ENCODE measurements at places on chromosomes 5 and 9.

DNA sequence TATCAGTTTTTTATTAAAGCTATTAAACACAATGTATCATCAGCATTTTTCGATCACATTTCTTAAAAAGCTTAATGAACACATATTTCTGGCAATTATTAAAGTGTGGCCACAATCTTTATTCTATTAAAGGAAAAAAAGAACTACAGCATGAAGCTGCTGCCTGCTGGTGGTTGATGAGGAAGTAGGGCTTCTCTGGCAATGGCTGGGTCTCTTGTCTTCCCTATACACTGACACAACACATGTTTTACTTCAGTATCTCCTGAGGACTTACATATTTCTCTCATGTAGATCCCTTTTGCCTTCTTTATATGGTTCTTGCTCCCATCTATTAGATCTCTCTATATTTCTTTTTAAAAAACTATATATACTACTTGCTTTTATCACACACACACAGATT lies 590.7 kb downstream of the RAB3C start:
- no peak for DNase-seq

DNA sequence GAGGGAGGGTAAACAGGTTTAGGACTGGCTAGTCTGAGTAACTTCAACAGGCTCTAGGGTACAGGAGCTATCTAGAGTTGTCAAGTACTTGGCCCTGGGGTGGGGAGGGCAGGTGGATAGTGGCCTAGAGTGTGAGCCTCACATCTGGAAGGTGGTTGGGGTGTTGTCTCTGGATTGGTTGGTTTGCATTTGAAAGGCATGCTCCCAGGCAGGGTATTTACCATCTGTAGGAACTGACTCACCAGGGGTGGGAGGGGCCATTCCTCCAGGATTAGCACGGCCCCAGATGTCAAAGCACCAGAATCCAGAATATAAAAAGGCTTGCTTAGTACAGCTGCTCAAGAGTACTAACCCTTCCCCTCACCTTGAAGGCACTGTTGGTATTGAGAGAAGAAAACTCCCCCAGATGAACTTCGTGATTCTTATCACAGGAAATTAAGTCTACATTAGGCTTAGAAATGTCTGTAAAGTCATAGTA lies 193.3 kb downstream of the NTRK2 start:
- DNase-seq = no peak

DNA sequence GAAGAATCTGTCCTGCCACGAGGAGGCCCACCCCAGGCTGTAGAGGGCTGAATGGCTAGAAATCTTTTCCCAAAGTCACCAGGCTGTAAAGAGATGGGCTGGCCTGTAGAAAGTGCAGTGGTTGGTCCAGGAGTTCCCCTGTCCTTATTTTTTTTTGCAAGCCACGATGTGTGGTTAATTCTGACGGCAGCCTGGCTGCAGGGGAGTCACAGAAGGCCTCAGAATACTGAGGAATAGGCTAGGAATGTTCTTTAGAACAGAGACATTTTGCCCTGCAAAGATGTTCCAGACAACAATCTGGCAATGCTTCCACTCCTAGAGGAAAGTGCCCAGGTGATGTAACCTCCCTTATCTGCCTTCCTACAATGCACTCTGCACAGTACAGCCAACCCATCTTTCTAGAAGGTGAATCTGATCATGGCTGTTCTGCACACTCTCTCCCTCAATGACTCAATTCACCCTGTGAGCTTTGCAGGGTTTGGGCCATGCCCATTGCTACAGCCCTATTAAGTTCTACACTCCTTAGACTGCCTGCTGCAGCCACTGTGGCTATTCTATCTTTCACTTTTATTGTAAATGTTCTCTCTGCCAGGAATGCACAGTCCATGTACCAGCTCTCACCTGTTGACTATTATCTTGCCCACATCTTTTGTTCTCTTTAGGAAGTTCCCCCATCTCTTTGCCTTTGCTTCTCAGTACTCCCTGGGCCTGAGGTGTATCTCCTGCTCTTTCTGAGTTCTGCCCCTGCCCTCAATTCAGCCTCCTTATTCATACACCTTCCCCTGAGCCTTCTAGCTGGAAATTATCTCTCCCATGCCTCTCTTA lies 377.8 kb upstream of the CLINT1 start:
- no peak for DNase-seq

DNA sequence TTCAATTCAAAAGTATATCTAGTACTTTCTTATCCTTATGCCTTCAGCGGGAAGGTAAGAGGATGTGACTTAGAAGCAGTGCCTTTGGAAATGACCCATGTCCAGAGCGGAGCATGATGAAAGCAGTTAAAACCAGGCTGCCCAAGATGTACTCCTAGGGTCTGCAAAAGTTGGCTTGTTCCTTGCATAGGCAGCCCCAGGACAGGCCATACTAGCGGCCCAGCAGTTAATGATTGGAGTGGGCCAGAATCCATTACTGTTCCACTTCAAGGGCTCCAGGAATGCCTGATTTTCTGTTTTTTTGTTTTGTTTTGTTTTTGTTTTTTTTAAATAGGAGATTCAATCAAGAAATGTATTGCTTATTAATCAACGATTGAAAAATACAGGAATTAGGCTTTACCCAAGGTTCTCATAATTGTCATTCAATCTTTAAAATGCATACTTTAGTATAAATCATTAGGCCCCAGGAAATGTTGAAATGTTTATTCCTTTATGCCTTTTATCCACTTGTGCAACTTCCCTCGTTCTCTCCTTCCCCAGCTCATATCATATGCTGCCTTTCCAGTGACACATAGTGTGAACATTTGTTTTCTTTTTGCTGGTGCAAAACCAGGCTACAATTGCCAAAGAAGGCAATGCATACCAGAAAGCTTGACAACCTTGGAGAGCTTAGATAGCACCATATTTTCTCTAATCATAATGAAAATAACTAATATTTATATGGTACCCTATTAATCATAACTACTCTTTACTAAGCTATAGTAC lies 190.8 kb downstream of the ARHGEF28 start:
- DNase-seq = no peak

DNA sequence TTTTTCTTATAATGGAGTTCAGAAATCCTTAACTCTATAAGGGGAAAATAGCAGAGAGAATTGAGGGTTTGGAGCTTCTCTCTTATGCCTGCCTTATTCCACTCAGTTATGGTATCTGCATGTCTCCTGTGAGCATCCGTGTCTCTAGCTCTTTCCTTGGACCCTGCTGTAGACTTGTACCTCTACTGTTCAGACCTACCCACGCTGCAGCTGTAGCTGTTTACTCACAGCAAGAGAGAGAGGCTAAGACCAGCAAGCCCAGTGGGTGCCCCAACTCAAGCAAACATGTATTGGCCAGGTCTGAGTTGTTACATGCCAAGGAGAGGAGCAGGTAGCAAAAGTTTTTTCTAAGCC lies 7.1 kb upstream of the PCSK1 start:
- no peak for DNase-seq

GRCh38 chr5:96227957-96228356 lies 205.1 kb downstream of the PCSK1 start:
- DNase-seq = no peak

DNA sequence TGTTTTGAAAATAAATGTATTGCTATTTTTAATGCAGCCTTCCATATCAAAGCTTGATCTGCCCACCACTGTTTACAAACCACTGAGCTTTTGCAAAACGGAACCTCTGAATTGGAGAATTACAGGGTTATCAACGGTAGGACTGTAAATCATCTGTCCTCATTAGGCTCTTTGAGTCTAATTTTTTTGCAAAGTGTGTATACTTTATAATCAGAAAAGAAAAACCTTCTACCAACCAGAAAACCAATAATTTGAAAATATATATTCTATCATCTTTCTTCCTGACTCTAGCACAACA lies 6.8 kb upstream of the SLC2A8 start:
- no peak for DNase-seq

GRCh38 chr9:35518981-35519679 lies 29.2 kb downstream of the RUSC2 start:
- DNase-seq = no peak

GRCh38 chr9:72954431-72955125 lies 1.7 kb upstream of the ALDH1A1 start:
- no peak for DNase-seq

GRCh38 chr5:41542183-41542582 lies 31.8 kb upstream of the PLCXD3 start:
- no peak for DNase-seq

- DNase-seq = no peak
Observed at GRCh38 chr5:131633830-131634229, 1.2 kb downstream of the RAPGEF6 start.

- no peak for DNase-seq
Observed at GRCh38 chr5:122500245-122501088, 188.4 kb downstream of the SNCAIP start.

- no peak for DNase-seq
Observed at GRCh38 chr5:173989432-173990082, 587 bp downstream of the C5orf47 start.

DNA sequence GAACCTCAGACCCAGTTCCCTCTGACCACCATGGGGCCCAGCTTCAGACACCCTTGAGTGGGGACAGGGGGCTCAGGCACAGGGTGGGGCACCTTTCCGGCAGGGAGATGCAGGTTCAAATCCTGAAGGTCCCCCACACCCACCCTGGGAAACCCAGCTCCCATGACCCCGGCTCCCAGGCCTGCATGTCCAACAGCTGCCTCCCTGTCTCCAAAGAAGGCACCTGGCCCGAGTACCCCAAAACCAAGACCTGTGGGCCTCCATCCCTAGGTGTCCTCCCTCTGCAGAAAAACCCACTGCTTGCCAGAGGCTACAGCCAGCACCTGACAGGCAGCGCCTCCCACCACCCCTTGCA lies 38.5 kb downstream of the VAV2 start:
- no peak for DNase-seq

DNA sequence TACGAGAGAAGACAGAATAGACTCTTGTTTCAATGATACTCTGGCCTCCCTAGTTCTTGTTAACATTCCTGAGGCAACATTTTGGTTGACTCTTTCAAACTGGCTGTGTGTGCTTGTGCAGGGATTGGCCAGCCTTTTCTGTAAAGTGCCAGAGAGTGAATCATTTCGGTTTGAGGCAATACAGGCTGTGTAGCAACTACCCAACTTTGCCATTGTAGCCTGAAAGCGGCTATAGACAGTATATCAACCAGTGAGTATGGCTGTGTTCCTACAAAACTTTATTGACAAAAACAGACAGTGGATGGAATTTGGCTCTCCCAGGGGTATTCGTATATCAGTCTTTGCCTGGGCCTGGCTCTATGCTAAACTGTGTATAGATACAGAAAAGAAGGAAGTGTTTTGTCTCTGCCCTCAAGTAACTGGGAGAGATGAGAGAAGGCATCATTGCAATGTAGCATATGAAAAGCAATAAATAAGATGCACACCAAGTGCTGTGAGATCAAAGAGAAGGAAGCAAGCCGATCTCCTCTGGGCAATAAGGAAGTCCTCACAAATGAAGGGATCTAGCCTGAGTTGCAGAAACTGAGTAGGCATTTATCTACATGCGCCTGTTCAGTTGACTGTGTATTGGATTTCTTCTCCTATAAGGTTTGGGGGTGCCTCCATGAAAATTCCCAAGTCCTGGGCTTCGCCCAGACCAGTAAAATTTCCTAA lies 568.0 kb upstream of the KLF4 start:
- no peak for DNase-seq

DNA sequence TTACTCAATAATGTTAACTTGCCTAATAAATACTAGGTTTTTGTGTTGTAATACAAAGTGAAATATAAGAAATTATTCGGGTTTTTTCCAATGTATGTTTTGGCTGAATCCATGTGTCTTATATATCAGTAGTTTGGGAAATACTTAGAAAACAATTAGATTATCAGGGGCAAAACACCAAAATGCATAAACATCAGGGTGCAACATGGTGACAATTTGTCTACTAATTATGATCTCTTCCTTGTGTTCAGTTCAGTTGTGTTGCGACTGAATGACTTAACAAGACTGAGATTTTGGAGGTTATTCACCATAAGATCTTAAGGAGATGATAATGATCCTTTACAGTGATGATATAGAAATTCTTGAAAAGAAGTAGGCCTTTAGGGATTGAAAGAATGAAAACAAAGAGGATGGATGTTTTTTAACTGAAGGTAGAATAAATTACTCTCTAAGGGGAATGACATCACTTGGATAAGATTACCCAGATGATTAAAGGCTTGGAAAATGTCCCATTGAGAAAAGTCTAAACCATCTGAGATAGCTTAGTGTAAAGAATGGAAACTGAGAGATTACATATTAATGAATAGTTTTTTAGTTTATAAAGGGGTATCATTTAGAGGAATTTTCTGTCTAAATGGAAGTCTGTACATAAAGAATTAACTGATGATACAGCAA lies 415.8 kb downstream of the SPATA31D1 start:
- DNase-seq = no peak

DNA sequence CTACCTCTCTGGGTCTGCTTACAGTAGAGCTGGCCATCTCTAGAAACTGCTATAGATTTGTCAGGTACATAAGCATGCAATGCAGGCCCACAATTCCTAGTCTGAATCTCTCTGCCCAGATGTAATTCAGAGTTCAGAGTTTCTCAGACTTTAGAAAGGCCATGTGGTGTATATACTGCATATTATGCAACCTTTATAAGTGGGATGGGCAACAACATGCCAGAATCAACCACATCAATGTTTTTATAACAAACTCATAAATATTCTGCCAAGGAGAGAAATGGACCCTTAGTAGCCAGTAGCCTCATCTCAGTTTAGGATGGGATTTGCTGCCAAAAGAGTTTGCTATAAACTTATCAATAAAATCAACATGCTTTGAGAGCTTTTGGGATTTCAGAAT lies 78.8 kb downstream of the SLC1A1 start:
- DNase-seq = no peak

GRCh38 chr5:146467760-146468159 lies 20.6 kb downstream of the TCERG1 start:
- DNase-seq = no peak

- no peak for DNase-seq
Observed at GRCh38 chr5:95684361-95684760, 1.6 kb upstream of the SPATA9 start.

DNA sequence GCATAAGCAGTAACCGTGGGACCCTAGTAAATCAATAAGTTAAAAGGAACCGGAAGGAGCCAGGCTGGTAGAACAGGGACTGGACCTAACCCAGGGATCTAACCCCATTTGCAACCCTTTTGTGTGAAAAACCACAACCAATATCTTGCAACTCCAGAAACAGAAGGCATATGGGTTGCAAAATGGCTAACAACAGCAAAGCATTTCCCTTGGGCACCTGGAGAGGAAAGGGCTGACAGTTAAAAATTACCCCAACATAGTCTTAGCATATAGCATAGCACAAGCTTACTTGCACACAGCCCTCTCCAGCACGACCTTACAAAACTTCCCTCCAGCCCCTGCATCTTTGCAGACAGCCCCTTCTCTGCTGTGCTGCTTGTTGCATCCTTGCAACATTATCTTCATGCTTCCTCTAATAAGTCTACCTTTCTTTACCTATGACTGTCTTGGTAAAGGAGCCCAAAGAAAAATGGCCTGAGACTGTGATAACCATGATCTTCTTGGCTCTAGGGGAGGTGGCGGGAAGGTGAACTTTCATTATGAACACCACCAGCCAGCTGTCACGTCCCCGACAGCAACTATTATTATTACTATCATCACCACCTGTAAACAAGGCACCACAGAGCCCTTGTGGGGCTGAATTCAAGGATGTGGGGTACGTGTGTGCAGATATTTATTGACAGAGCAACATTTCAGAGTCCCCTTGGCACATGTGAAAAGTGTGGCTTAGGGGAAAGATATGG lies 49.8 kb downstream of the PRRC1 start:
- DNase-seq = no peak

GRCh38 chr9:125464591-125465385 lies 203.2 kb downstream of the GAPVD1 start:
- DNase-seq = no peak

- DNase-seq = no peak
Observed at GRCh38 chr5:176743136-176743861, 67.1 kb upstream of the UNC5A start.

GRCh38 chr9:73234008-73234360 lies 82.3 kb downstream of the ANXA1 start:
- no peak for DNase-seq
